Naive thymus-derived CD8-positive, alpha-beta T cell (primary cell): ENCODE measurements at places on chromosomes 2 and 18.

DNA sequence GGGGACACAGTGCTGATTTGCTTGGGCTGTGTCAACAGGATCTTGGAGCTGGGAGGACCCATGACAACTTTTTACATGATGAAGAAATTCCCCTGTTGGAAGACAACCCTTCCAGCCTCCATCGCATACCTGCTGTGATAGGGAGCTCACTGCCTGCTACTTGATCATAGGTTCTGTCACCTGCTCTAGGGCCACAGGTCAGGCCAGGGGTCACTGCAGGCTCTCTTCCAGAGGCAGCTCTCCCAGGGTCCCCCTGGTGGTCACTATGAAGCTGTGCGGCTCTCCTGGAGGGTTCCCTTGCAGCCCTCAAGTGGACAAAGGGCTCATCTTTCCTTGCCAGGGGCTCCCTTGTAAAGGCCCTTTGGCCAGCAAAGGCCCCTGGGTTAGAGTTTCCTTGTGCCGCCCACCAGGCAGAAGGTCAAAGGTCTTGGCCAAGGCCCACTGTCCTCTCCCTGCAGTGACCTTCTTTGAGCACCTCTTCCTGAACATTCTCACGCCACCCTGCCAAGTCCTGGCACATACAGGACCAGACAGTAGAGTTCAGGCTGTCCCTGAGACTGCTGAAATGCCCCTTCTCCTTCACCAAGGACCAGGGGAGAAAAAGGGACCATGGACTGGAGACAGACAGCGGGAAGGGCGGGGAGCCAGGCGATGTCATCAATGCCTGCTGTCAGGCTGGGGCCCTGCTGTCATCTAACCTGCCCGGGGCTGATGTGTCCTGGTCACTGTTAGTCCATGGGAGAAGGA is 345.1 kb downstream of the DYSF start:
- no peaks in the 10 kb centered on the region for H3K4me1 ChIP-seq
- peaks cover 17% of the 10 kb centered on the region for H3K27me3 ChIP-seq
- H3K27ac ChIP-seq = no peak overlapping the region
- no peak overlapping the region for H3K4me3 ChIP-seq
- H3K36me3 ChIP-seq = no peaks in the 10 kb centered on the region

DNA sequence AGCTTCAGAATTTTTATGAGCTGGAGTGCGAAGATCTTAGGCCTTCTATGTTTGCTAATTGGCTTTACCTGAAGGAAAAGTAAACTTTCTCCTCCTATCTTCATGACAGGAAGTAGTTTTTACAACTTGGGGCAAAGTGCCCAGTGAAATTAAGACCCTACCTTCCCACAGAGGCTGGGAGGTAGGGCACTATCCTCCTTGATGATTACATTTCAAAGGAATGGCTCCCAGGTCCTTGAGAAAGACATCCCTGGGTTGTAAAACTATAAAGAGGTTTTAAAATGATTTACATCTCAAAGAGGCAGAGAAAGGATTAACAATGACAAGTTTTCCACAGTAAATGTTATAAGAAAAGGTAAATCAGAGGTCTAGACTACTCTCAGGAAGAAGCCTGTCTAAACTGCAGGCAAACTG is 155.8 kb downstream of the CDH7 start:
- H3K4me1 ChIP-seq = no peaks in the 10 kb centered on the region
- no peak overlapping the region for H3K27ac ChIP-seq
- no peaks in the 10 kb centered on the region for H3K27me3 ChIP-seq
- H3K4me3 ChIP-seq = no peak overlapping the region

DNA sequence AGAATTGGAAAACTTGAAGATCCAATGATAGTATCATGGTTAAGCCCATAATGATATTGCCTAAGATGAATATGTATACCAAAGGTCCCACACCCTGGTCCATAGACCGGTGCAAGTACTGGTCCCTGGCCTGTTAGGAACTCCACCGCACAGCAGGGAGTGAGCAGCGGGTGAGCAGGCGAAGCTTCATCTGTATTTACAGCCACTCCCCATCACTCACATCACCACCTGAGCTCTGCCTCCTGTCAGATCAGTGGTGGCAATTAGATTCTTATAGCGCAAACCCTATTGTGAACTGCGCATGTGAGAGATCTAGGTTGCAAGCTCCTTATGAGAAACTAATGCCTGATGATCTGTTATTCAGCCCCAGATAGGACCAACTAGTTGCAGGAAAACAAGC is 402.4 kb downstream of the EPHA4 start:
- H3K4me1 ChIP-seq = no peaks in the 10 kb centered on the region
- DNase-seq = no peak
- H3K27ac ChIP-seq = no peak overlapping the region
- H3K4me3 ChIP-seq = no peak overlapping the region
- H3K36me3 ChIP-seq = no peaks in the 10 kb centered on the region
- no peaks in the 10 kb centered on the region for H3K27me3 ChIP-seq

- H3K27ac ChIP-seq = peak overlapping the region; percentile 59
- H3K27me3 ChIP-seq = no peaks in the 10 kb centered on the region
- peak overlapping the region; percentile 99 for H3K4me3 ChIP-seq
- peaks cover 5% of the 10 kb centered on the region for H3K36me3 ChIP-seq
These were observed 1.5 kb downstream of the SPOPL start for GRCh38 chr2:138503087-138503442.

DNA sequence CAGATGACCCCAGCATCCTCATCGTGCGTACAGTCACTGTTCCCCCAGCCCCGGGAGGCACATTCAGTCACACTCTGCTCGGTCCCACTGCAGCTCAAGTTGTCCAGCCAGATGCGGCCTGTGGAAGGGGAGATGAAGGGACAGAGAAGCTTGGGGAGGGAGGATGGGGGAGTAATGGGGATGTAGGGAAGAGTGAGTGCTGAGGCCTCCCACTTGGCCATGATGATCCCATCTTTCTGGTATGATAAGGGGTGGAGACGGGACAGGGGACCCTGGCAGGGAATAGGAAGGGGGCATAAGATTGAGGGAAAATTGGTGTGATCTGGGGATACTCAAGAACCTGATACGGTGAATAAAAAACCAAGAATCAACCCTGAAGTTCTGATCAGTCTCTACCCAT is 3.5 kb downstream of the LOXL3 start:
- H3K27ac ChIP-seq = peak overlapping the region; percentile 11
- DNase-seq = no peak
- peaks cover 52% of the 10 kb centered on the region for H3K27me3 ChIP-seq
- H3K36me3 ChIP-seq = no peaks in the 10 kb centered on the region
- peaks cover 14% of the 10 kb centered on the region for H3K4me1 ChIP-seq
- peak overlapping the region; percentile 31 for H3K4me3 ChIP-seq

DNA sequence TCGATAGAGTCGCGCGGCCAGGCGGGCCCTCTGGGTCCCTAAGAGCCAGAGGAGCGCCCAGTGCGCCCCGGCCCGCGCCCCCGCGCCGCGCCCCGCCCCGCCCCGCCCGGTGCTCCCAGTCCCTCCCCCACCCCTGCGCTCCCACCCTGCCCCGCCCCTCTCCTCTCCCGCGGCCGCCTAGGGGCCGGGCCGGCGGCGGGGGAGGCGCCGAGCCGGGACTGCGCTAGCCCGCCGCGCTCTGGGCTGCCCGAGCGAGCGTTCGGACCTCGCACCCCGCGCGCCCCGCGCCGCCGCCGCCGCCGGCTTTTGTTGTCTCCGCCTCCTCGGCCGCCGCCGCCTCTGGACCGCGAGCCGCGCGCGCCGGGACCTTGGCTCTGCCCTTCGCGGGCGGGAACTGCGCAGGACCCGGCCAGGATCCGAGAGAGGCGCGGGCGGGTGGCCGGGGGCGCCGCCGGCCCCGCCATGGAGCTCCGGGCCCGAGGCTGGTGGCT is at the start of gene GPC1:
TSS of gene GPC1 (plus strand) at position 207 of the 491 bp plus-strand sequence. CDS start at position 463, 256 bp downstream.
- no peaks in the 10 kb centered on the region for H3K36me3 ChIP-seq
- peaks cover 8% of the 10 kb centered on the region for H3K4me1 ChIP-seq
- peak; percentile 67 for DNase-seq
- peaks cover 6% of the 10 kb centered on the region for H3K27me3 ChIP-seq
- peak within 1 kb of the TSS; percentile 77 for H3K27ac ChIP-seq

DNA sequence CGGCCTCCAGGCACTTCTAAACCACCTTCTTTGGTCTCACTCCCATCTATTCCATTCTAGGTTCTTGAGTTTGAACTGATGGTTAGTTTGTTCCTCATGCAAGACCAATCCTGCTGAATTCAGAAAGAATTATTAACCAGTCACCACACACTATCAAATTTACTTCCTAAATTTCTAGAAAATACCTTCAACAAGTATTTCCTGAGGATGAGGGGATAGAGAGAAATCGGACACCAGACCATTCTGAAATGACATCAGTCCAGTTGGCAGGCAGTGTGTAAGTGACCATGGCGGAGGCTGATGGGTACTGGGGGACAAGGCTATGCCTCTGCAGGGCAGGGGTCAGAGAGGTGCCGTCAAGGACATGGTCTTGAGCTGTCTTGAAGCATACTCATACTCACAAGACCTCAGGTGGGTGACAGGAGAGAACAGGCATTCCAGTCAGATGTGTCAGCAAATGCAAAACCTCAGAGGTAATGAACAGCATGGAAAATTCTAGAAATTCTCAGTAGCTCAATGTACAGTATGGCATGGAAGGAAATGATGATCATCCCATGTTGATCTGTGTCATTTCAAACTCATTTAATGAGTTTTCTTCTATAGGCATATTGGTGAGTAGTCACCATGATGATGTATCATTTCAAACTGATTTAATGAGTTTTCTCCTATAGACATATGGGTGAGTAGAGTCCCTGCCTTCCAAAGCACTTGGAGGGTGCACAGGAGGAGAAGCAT is 119.6 kb downstream of the DDX1 start:
- no peaks in the 10 kb centered on the region for H3K4me1 ChIP-seq
- no peaks in the 10 kb centered on the region for H3K36me3 ChIP-seq
- no peak overlapping the region for H3K27ac ChIP-seq
- peaks cover 7% of the 10 kb centered on the region for H3K27me3 ChIP-seq
- no peak for DNase-seq
- H3K4me3 ChIP-seq = no peak overlapping the region

DNA sequence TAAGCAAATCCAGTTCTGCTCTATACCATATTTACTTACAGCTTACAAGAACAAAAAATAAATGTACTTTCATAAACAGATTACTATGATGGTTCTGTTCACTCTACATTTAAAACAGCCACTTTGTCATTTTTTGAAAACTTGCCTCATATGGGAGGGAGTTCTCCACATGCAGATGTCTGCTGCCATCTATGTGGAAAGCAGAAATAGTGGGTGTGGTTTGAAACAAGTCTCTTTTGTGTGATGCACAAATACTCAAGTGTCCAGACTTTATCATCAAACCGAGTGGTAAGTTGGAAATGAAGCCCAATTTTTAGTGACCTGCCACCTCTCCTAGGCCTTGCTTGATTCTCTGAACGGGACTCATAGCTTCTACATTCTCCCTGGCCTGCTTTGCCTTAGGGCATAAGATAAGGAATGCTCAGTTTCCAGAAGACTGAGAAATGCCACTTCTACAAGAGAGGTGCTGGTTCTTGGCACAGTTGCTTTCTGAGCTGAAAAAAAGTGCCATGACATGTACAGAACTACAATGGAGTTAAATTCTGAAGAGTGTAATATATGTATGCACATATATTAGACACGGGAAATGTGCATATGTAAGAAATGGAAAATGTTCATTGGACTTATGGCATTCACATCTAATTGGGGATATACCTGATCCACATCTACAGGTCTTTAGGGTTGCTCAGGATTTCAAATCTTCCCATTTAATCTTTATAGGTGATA is 221.0 kb downstream of the SLC8A1 start:
- H3K4me3 ChIP-seq = no peak overlapping the region
- H3K27me3 ChIP-seq = no peaks in the 10 kb centered on the region
- no peaks in the 10 kb centered on the region for H3K36me3 ChIP-seq
- no peaks in the 10 kb centered on the region for H3K4me1 ChIP-seq
- H3K27ac ChIP-seq = no peak overlapping the region

- DNase-seq = no peak
- H3K27me3 ChIP-seq = peaks cover 3% of the 10 kb centered on the region
- H3K36me3 ChIP-seq = no peaks in the 10 kb centered on the region
- H3K4me1 ChIP-seq = peaks cover 2% of the 10 kb centered on the region
- H3K27ac ChIP-seq = no peak overlapping the region
These were observed 6.4 kb downstream of the CD207 start for GRCh38 chr2:70828914-70829824.

- H3K27me3 ChIP-seq = no peaks in the 10 kb centered on the region
- no peak for DNase-seq
- no peak overlapping the region for H3K4me3 ChIP-seq
- H3K4me1 ChIP-seq = no peaks in the 10 kb centered on the region
- H3K27ac ChIP-seq = no peak overlapping the region
- H3K36me3 ChIP-seq = no peaks in the 10 kb centered on the region
These were observed 558.2 kb upstream of the LINC00305 start for GRCh38 chr18:64707052-64707451.

- H3K36me3 ChIP-seq = no peaks in the 10 kb centered on the region
- DNase-seq = no peak
- H3K4me3 ChIP-seq = peak overlapping the region; percentile 71
- H3K27me3 ChIP-seq = no peaks in the 10 kb centered on the region
- H3K4me1 ChIP-seq = peaks cover 54% of the 10 kb centered on the region
These were observed 13.2 kb upstream of the CHRNA1 start for GRCh38 chr2:174777347-174778084.

DNA sequence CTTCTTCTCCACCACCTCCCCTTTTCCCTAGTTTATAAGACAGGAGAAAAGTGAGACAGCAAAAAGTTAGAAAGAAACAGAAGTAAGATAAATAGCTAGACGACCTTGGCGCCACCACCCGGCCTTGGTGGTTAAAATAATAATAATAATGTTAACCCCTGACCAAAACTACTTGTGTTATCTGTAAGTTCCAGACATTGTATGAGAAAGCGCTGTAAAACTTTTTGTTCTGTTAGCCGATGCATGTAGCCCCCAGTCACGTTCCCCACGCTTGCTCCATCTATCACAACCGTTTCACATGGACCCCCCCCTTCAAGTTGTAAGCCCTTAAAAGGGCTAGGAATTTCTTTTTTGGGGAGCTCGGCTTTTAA is 1.5 kb upstream of the BUB1 start:
- H3K36me3 ChIP-seq = no peaks in the 10 kb centered on the region
- H3K27me3 ChIP-seq = no peaks in the 10 kb centered on the region
- H3K27ac ChIP-seq = no peak overlapping the region
- H3K4me3 ChIP-seq = peak overlapping the region; percentile 96
- DNase-seq = no peak

- DNase-seq = no peak
- no peak overlapping the region for H3K27ac ChIP-seq
- no peaks in the 10 kb centered on the region for H3K4me1 ChIP-seq
- H3K4me3 ChIP-seq = no peak overlapping the region
These were observed 40.5 kb downstream of the INO80C start for GRCh38 chr18:35457140-35457704.

DNA sequence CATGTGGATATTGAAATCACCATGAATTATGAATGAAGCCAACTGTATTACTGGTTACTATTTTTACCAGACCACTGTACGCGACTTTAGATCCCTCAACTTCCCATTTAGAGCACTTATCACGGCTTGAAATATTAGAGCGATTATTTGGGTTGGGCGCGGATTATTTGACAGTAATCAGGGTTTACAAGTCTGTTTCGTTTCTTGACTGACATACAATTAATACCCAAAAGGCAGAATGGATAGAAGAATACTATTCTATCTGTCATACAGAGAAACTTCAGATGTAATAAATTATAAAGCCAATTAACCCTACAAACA is 496 bp upstream of the NAPG start:
- peak overlapping the region; percentile 98 for H3K27ac ChIP-seq
- peaks cover 1% of the 10 kb centered on the region for H3K36me3 ChIP-seq
- peaks cover 40% of the 10 kb centered on the region for H3K4me1 ChIP-seq
- DNase-seq = no peak
